ENCODE measurements at places on chromosomes 16 and 17.
A peak's percentile ranks its signal among the peaks of the same experiment; 100 is the strongest.

DNA sequence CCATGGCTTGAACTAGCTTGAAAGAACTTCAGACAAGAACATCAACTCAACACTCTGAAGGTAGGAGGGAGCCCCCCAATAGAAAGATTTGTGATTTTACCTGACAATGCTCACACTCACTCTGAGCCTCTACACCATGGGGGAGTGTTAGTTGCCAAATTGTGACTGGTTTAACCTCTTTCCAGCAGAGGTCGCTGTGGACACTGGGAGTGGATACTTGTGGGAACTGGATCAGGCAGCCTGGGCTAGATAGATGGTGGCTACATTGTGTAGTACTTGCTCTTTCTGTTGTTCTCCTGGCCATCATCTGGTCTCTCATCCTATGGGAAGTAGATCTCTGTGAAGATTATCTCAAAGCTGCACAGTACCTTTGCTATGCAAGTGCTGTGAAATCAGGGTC, 2.9 kb downstream of the SMPD3 start:
- DNase-seq = no peak

GRCh38 chr17:41013181-41013580, 4.3 kb upstream of the KRTAP3-1 start:
- DNase-seq = no peak

DNA sequence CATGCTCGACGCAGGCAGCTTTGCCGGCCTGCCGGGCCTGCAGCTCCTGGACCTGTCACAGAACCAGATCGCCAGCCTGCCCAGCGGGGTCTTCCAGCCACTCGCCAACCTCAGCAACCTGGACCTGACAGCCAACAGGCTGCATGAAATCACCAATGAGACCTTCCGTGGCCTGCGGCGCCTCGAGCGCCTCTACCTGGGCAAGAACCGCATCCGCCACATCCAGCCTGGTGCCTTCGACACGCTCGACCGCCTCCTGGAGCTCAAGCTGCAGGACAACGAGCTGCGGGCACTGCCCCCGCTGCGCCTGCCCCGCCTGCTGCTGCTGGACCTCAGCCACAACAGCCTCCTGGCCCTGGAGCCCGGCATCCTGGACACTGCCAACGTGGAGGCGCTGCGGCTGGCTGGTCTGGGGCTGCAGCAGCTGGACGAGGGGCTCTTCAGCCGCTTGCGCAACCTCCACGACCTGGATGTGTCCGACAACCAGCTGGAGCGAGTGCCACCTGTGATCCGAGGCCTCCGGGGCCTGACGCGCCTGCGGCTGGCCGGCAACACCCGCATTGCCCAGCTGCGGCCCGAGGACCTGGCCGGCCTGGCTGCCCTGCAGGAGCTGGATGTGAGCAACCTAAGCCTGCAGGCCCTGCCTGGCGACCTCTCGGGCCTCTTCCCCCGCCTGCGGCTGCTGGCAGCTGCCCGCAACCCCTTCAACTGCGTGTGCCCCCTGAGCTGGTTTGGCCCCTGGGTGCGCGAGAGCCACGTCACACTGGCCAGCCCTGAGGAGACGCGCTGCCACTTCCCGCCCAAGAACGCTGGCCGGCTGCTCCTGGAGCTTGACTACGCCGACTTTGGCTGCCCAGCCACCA, 9.7 kb downstream of the VASN start:
- DNase-seq = no peak

DNA sequence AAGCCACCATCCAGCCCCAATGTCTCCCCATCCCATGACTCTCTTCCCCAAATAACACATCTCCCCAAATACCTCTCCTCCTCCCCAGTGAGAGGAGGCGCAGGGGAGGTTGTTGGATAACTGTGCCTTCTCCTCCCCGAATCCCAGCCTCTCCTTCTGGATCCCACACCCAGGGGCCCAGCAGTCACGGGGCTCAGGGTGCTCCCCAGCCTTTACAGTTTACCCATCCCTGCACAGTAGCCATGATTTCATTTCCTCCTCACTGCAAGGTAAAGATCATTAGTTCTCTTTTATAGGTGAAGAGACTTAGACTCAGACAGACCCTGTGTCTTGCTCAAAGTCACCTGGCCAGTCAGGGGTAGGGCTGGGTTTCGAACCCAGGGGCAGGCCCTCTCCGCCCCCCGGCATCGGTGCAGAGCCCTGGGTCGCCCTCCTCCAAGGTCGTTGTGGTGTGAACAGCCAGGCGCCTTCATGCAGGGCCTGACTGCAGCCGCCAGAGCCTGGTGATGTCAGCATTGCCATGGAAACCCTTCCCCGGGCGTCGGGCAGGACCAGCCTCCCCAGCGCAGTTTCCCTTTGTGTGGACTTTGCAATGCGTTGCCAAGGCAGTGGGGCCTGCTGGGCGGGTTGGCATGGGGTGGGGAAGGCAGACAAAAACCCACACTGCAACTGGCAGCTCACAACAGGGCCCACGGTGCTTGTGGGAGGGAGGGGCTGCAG, 53.3 kb upstream of the TOB1 start:
- DNase-seq = peak; percentile 70

DNA sequence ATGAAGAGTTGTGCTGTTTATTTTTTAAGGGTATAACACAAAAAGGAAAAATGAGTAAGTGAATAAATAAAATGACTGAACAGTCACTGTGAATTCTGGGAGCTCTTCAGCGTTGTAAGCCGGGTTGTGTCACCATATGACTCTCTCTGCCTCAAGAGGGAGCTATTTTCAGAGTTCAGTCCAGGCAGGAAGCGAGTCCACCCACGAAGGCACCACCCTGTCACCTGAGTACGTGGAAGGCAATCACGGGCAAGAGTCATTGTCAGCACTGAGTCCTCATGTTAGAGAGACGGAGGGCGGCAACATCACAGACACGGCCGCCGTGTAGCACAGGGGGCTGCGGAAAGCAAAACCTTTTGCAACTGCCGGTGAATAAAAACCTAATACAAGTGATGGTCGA, 227.6 kb downstream of the UTP18 start:
- no peak for DNase-seq

- DNase-seq = no peak
Observed at GRCh38 chr17:75445296-75445695, 11.1 kb upstream of the TMEM94 start.

- DNase-seq = peak; percentile 63
Observed at GRCh38 chr16:85303354-85303883, 191.1 kb upstream of the CIBAR2 start.

GRCh38 chr16:66936889-66937554, 1.7 kb downstream of the CES2 start:
- no peak for DNase-seq

- DNase-seq = no peak
Observed at GRCh38 chr16:80718480-80719220, 85.7 kb downstream of the CDYL2 start.

DNA sequence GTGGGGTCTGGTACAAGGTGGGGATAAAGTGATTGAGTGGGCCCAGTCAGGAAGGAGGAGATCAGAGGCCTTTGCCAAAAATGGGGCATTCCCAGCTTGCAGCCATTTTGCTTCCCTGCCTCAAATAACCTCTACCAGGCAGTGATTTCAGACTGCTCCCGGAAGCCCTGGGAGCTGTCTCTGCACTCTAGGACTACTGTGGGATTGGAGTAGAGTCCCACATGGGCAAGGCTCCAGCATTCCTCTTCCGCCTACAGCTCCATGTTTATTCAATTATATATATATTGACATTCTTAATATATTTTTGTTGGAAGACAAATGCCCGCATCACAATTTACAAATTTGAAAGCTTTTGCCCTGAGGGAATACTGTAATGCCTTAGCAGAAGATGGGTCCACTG, 13.5 kb downstream of the SUPT6H start:
- no peak for DNase-seq

DNA sequence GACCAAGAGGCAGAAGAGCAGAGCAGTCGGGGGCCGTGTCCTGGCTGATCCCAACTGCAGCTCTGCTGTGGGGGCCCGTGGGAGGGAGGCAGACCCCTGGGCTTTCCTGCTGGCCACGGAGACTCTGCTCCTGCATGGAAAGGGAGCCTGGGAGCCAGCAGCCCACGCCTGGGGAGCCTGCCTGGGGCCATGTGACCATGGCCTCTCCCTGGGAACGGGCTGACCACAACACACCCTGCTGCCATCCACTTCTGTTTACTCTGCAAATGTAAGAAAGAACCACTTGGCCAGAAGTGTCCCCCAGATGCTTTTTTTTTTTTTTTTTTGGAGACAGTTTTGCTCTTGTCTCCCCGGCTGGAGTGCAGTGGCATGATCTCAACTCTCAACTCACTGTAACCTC, 2.0 kb upstream of the TEDC2 start:
- no peak for DNase-seq

- DNase-seq = no peak
Observed at GRCh38 chr16:85258166-85258565, 145.9 kb upstream of the CIBAR2 start.

DNA sequence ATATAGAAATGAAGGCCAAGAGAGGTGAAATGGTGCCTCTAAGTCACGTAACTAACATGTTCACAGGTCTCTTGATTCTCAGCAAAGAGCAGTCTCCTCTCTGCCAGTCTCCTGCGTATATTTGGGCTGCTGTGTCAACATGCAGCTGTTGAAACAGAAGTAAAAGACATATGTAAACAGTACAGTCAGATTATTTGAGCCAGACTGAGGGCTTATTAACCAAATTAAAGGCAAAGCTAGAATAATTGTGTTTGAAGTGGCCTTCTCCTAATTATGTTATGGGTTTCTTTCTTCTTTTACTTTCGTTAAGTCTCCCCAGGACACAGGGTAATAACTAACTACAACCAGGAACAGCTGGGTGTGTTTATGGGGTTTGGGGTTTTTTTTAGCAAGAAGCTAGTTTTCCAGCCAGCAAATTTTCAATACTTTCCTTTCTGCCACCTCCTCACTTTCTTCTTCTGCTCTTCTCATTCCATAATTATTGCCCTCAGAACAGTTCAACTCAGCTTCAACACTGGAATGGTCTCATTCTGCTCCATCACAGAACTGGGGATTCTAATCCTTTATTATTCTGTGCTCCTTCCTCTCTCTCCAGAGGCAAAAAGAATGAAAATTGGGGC, 18.4 kb downstream of the G6PC1 start:
- DNase-seq = no peak

GRCh38 chr17:28570716-28571360, 486 bp downstream of the PIGS start:
- peak; percentile 50 for DNase-seq

DNA sequence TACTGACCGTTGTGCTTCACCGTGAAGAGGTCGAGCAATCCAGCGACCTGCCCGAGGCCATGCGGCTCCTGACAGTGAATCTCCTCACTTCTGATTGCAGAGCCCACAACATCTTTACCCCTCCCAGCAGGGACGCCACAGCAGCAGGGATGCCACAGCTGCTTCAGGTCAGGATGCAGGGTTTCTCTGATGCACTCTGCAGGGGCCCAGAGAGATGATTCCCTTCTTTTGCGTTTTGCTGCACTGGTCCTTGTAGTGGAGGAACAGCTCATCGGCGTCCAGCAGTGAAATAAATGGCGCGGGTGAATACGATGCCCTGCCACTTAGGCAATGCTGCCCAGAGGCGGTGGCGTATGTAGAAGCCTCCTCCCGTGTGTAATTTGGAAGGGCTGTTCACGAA, 5.6 kb downstream of the KIAA0513 start:
- DNase-seq = no peak

DNA sequence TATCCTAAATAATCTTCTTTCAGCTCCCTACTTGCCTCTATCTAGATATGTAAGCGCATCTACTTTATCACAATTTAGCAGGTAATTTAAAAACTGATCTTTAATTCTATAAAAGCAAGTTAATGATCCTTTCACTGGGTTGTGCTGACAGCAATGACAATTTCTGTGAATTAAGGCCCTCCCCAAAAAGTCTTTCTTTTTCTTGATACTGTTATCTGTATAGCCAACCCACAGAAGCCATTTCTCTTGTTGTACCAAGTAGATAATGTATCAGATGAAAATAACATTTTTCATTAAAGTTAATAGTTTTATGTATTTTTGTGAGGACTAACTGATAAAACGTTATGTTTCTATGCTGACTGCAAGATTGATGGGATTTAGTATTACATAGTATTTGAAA, 3.8 kb downstream of the ZPBP2 start:
- DNase-seq = no peak

- no peak for DNase-seq
Observed at GRCh38 chr17:32298721-32299579, 33.3 kb downstream of the RHBDL3 start.

DNA sequence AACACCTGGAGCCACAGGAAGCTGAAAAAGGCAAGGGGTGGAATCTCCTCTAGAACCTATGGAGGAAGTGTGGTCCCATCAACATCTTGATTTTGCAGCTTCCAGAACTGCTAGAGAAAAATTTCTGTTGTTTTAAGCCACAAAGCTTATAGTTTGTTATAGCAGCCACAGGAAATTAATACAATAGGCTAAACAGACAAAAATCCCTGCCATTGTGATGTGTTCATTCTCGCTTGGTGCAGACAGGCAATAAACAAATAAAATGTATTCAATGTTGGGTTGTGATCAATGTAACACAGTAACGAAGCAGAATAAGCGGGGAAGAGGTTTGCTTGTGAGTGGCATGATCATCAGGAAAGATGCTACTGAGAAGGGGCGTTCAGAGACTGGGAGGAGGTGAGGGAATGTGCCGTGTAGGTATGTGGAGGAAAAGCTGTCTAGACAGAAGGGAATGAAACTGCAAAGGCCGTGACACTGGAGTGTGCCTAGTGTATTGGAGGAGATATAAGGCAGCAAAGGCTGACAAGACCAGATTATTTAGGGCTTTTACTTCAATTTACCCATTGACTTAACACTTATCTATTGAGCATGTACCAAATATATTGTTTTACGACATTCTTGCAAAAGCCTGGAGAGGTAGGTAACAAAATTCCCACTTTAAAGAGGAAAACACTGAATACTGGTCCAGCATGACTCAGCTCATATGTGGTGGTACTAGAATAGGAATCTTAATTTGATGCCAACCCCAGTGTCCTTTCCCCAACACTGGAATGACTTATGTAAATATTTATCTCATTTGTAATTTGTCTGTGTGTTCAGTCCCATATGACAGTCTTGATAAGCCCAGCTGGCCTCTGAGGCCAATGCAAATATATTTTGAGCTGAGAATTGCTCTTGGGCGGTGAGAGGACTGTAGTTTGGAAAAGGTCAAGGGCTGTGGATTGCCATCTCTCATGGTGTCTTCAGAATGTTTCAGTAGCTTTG, 375.9 kb downstream of the CDH13 start:
- DNase-seq = no peak

DNA sequence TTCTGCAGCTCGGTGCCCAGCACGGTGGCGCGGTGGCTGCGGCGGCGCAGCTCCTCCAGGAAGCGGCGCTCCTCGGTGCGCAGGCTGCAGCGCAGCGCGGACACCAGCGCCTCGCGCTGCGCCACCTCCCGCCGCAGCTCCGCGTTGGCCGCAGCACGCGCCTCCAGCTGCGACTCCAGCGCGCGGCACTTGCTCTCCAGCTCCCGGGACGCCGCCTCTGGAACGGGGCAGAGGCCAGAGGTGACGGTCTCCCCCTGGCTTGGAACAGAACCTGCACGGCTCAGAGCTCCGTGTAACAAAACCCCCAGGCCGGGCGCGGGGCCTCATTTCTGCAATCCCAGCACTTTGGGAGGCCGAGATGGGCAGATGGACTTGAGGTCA, 13.2 kb upstream of the CLUH start:
- DNase-seq = no peak

GRCh38 chr17:76796081-76796480, 58.2 kb downstream of the MFSD11 start:
- no peak for DNase-seq

- DNase-seq = no peak
Observed at GRCh38 chr16:49899991-49900695, 44.2 kb upstream of the ZNF423 start.

All from stimulated activated CD4-positive, alpha-beta T cell treated with anti-CD3 and anti-CD28 coated beads, TNF-alpha, amount 100 ng/mL, for 24 hours (primary cell).